ENCODE measurements at places on chromosomes 6 and 20. TPM values are rescaled to one million over a fixed set of nuclear protein-coding genes. Genes with fewer than 3 reads are reported as not detected.

The NKX2-4 gene
- not detected for total RNA-seq

The DEFB132 gene
- not detected for total RNA-seq

The KCNK5 gene
- total RNA-seq = 39.6 TPM

The RFX6 gene
- 0.59 TPM for total RNA-seq

The KCNK16 gene
- not detected for total RNA-seq

The FAM83B gene
- total RNA-seq = 36.6 TPM

DNA sequence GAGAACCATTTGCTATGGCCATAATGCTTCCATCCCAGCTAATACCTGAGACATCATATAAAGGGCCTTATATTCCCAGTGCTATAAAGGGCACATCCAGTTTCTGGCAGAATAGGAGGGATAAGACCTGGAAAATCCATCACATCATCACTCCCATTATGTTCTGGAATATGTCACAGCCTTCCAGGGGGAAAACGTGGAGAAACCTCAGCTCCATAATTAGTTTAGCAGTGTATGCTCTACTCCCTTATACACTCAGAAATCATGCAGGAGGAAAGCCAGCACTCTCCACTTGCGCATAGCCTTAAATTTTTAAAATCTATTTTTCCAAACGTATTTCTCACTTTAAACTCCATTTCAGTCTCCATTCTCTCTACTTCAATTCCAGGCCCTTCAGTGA, 140.9 kb downstream of the ADGB start:
- no peak overlapping the region for H3K27ac ChIP-seq
- H3K27me3 ChIP-seq = no peaks in the 10 kb centered on the region
- no peaks in the 10 kb centered on the region for H3K4me1 ChIP-seq
- no peaks in the 10 kb centered on the region for H3K36me3 ChIP-seq
- DNase-seq = no peak

DNA sequence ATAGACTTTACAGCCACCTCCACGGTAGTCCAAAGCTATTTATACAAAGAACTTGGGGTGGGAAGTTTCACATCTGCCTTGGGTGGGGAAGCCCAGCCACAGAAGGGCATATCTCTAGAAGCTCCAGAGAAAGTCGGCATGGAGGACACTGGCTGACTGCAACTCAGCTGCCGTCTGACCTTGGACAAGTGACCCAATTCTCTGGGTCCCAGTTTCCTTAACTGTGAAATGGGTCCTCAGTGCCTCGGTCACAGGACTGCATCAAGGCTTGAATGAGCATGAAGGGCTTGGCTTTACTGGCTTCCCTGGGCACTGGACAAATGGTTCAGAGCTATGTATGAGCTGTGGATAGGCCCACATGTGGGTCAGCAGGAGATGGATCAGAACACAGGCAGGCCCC, 58.6 kb downstream of the NOL4L start:
- no peaks in the 10 kb centered on the region for H3K27me3 ChIP-seq
- H3K4me3 ChIP-seq = no peak overlapping the region
- DNase-seq = no peak
- no peaks in the 10 kb centered on the region for H3K4me1 ChIP-seq
- no peak overlapping the region for H3K27ac ChIP-seq
- no peaks in the 10 kb centered on the region for H3K36me3 ChIP-seq

GRCh38 chr20:20816969-20817755, 104.7 kb upstream of the RALGAPA2 start:
- no peaks in the 10 kb centered on the region for H3K4me1 ChIP-seq
- DNase-seq = no peak
- H3K27me3 ChIP-seq = no peaks in the 10 kb centered on the region
- H3K4me3 ChIP-seq = no peak overlapping the region

GRCh38 chr20:29408034-29408695, 1849.3 kb upstream of the DEFB115 start:
- H3K27ac ChIP-seq = no peak overlapping the region
- H3K4me3 ChIP-seq = no peak overlapping the region
- H3K27me3 ChIP-seq = no peaks in the 10 kb centered on the region
- H3K4me1 ChIP-seq = no peaks in the 10 kb centered on the region

GRCh38 chr6:72938104-72938503, 287.2 kb downstream of the KHDC1L start:
- no peaks in the 10 kb centered on the region for H3K36me3 ChIP-seq
- no peak overlapping the region for H3K4me3 ChIP-seq
- no peaks in the 10 kb centered on the region for H3K27me3 ChIP-seq
- no peaks in the 10 kb centered on the region for H3K4me1 ChIP-seq
- no peak overlapping the region for H3K27ac ChIP-seq
- DNase-seq = no peak

DNA sequence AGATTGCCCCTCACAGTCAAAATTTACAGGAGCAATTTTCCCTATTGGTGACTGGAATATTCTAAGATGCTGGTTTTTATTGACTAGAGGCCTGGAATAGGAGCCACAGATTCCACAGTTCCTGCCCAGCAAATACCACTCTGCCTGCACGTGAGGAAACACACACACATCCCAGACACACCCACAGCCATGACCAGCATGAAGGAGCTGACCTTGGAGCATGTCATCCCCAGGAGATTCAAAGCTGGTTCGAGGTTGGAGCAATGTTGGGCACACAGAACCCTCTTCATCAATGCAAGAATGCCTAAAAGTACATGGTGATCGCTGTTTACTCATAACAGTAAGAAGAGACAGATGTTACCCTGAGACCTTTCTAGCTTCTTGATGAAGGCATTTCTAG, 244.6 kb upstream of the FOXQ1 start:
- H3K27ac ChIP-seq = no peak overlapping the region
- H3K4me1 ChIP-seq = no peaks in the 10 kb centered on the region

- H3K27me3 ChIP-seq = no peaks in the 10 kb centered on the region
- H3K27ac ChIP-seq = no peak overlapping the region
- no peak for DNase-seq
- H3K4me3 ChIP-seq = no peak overlapping the region
These were observed 89.2 kb downstream of the THBS2 start for GRCh38 chr6:169164451-169164850.

GRCh38 chr20:1874450-1875182, 20.6 kb upstream of the SIRPA start:
- H3K4me1 ChIP-seq = no peaks in the 10 kb centered on the region
- peak; percentile 52 for DNase-seq
- H3K36me3 ChIP-seq = no peaks in the 10 kb centered on the region
- H3K4me3 ChIP-seq = no peak overlapping the region
- no peaks in the 10 kb centered on the region for H3K27me3 ChIP-seq

GRCh38 chr6:166143011-166143410, 24.6 kb downstream of the TBXT start:
- DNase-seq = no peak
- H3K4me1 ChIP-seq = no peaks in the 10 kb centered on the region
- no peak overlapping the region for H3K4me3 ChIP-seq
- H3K27ac ChIP-seq = no peak overlapping the region
- H3K36me3 ChIP-seq = no peaks in the 10 kb centered on the region

GRCh38 chr20:20341371-20341770, 26.5 kb upstream of the INSM1 start:
- DNase-seq = no peak
- H3K27me3 ChIP-seq = no peaks in the 10 kb centered on the region
- H3K4me1 ChIP-seq = no peaks in the 10 kb centered on the region
- no peak overlapping the region for H3K4me3 ChIP-seq

DNA sequence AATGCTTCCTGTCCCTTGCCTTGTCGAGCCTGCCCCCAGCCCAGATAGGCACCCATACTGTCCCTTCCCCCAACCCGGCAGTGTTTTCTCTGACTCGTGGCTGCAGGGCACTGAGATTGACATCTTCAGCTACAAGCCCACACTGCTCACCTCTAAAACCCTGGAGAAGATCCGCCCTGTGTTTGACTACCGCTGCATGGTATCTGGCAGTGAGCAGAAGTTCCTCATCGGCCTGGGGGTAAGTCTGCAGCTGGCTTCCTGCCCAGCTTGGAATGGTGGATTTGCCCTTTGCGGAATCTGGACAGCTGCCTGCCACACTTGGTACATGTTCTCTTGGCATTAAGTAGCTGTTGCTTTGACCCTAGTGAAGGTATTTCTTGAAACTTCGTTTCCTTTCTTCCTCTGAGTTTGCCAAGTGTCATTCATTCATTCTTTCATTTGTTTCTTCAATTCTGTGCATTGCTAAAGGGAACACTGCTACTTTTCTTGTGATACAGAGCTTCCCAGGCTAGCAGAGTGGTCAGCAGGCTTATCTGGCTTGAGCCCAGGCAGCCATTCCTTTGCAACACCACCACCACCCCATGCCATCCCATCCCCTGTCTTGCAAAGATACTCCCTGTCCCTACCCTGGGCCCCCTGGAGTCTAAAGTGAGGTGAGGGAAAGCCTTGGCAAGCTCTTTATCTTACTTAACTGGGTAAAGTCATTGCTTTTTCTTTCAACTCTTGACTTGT, 26.2 kb downstream of the CCDC167 start:
- H3K4me1 ChIP-seq = no peaks in the 10 kb centered on the region
- no peaks in the 10 kb centered on the region for H3K27me3 ChIP-seq
- no peak for DNase-seq
- peaks cover 4% of the 10 kb centered on the region for H3K36me3 ChIP-seq
- H3K4me3 ChIP-seq = no peak overlapping the region

DNA sequence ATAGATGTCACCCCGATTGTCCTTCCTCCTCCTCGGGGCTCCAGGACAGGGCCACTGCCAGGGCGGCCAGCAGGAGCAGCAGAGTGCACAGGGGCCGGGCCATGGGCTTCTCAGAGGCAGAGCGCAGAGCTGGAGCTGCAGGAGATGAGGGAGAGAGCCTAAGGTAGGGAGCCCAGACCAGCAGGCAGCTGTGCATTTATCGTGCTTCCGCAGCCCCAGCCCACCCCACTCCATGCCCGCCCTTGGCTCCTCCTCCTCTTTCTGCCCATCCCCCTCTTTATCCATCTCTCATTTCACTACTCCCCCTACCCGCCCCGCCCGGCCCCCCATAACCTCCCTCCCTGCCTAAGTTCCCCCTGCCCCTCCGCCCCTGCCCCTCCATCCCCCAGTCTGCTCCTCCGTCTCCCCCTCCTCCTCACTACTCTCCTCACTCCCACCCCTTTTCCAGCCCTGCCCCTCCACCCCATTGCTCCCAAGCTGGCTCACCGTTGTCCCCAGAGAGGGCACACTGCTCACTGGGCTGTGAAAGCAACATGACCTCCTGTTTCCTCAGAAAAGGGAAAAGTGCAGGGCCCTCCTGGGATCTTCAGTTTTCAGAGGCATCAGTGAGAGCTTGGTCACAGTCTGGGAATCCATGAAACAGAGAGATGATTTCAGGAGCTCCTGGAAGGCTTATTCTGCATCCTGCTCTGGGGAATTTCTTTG, 25.5 kb upstream of the CST1 start:
- no peak for DNase-seq
- H3K27me3 ChIP-seq = no peaks in the 10 kb centered on the region
- H3K4me3 ChIP-seq = no peak overlapping the region
- H3K4me1 ChIP-seq = no peaks in the 10 kb centered on the region
- no peak overlapping the region for H3K27ac ChIP-seq

DNA sequence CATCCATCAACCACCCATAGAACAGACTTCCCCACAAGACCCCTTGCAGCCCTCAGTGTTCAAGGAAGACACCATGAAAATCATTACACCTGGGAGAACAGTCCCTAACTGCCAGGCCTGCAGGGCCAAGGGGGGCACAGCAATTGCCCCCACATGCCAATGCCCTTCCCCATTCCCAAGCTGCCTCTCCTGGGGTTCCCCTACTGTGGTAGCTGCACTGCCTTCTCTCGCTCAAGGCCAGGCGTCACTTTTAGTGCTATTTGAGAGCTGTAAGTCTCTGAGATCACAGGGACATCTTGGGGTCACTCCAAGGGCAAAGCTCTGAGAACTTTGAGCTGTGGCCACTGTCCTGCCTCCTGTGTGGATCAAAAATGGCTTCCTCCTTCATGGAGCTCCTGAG, 6.0 kb upstream of the ACSS1 start:
- DNase-seq = no peak
- H3K27me3 ChIP-seq = no peaks in the 10 kb centered on the region
- no peak overlapping the region for H3K27ac ChIP-seq

- no peak for DNase-seq
- no peak overlapping the region for H3K4me3 ChIP-seq
- no peaks in the 10 kb centered on the region for H3K4me1 ChIP-seq
- no peaks in the 10 kb centered on the region for H3K27me3 ChIP-seq
- no peak overlapping the region for H3K27ac ChIP-seq
- no peaks in the 10 kb centered on the region for H3K36me3 ChIP-seq
These were observed 298.4 kb downstream of the TRDN start for GRCh38 chr6:123338394-123338793.

DNA sequence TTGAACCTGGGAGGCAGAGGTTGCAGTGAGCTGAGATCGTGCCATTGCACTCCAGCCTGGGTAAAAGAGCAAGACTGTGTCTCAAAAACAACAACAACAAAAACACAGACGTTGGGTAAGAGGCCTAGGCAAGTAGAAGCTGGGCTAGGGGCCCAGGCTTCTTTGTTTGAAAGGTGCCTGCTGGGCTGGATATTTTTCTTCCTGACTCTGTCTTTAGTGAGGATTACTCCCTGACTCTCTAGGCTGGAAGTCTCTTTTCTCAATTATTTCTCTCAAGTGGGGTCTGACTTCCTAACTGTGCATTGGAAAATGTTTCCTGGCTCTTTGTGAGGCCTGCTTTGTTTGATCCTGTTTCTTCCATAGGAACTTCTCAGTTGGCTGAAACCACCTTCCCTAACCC, 76.5 kb upstream of the DTNBP1 start:
- H3K4me1 ChIP-seq = no peaks in the 10 kb centered on the region
- no peak overlapping the region for H3K27ac ChIP-seq
- no peak overlapping the region for H3K4me3 ChIP-seq
- H3K27me3 ChIP-seq = no peaks in the 10 kb centered on the region

GRCh38 chr20:6663104-6663503, 104.4 kb upstream of the BMP2 start:
- no peaks in the 10 kb centered on the region for H3K27me3 ChIP-seq
- H3K36me3 ChIP-seq = no peaks in the 10 kb centered on the region

DNA sequence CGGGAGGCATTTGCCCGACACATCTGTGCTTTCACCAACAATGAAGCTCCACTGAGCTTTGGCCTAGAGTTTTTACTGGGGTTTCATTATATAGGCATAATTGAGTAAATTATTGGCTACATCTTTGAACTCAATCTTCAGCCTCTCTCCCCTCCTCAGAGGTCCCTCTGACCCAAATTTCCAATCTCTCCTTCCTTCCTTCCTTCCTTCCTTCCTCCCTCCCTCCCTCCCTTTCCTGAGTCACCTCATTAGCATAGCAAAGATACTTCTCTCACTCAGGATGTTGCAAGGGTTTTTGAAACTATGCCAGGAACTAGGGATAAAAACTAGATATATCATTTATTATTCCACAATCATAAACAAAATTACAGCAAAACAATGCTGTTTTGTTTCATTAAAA, 238.2 kb upstream of the PRND start:
- H3K36me3 ChIP-seq = no peaks in the 10 kb centered on the region
- H3K27ac ChIP-seq = no peak overlapping the region

DNA sequence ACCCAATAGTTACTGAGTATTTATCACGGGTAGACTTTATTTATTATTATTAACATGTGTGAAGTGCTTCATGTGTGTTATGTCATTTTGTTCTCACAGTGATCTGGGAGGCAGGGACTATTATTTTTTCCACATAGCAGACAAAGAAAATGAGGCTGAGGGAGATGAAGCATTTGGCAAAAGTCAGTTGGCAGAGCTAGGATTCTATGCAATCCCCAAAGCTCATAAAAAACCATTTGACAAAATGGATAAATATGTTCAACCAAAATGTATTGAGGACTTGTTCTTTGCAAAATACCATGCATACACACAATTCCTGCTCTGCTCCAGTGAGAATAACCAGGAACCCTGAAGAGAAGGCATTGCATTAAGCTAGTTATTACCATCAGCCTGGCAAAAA, 184.4 kb downstream of the HS3ST5 start:
- H3K4me3 ChIP-seq = no peak overlapping the region
- no peak overlapping the region for H3K27ac ChIP-seq
- H3K4me1 ChIP-seq = no peaks in the 10 kb centered on the region
- DNase-seq = no peak
- H3K36me3 ChIP-seq = no peaks in the 10 kb centered on the region
- no peaks in the 10 kb centered on the region for H3K27me3 ChIP-seq

Measured in colonic mucosa (tissue), 4 donors.